ENCODE measurements at places on chromosomes 12 and 14.
A peak's percentile ranks its signal among the peaks of the same experiment; 100 is the strongest.

DNA sequence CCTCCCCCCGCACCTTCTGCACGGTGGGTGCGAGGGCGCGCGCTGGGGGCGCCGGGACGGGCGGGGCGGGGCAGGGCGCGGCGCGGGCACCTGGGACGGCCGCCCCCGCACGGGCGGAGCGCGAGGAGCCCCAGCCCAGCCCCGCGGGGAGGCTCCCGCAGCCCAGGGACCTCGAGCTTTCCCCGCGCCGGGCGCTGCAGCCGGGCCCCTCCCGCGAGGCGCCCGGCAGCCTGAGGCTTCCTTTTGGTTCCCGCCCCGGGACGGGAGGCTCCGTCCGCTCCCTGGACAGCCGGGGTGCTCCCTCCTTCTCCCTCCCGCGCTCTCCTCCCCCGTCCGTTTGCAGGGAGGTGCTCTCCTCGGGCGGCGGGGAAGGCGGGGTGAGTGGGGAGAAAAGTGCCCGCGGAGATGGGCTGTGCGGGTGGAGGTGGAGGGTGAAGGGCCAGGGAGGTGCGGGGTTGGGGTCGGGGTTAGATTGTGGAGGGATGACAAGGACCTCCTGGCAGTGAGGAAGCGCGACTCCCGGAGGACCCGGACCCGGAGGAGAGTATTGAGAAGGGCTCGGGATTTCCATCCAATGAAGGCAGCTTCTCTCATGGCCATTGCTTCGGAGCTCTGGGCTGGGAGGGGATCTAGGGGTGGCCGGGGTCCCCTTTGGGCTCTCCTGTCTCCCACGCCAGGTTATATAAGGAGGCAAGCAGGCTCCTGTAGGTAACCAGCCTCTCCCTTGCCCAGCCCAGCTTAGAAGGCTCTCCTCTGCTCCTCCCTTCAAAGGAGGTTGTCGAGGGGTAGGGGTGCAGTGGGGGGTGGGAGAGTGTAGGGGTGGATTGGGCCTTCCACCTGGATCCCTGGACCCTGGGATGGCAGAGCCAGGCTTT is 645 bp downstream of the JDP2 start:
- no peak for DNase-seq

DNA sequence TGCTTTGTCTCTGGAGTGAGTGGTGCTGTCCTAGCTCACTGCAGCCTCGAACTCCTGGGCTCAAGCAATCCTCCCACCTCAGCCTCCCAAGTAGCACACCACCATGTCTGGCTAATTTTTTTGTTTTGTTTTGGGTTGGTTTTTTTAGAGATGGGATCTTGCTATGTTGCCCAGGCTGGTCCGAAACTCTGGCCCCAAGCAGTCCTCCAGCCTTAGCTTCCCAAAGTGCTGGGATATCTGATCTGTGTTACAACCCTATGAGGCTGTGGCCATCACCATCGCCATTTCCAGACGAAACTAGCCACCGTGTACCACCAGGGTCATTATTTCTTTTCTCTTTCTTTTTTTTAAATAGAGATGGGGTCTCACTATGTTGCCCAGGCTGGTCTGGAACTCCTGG is 2.6 kb downstream of the IL31 start:
- no peak for DNase-seq

DNA sequence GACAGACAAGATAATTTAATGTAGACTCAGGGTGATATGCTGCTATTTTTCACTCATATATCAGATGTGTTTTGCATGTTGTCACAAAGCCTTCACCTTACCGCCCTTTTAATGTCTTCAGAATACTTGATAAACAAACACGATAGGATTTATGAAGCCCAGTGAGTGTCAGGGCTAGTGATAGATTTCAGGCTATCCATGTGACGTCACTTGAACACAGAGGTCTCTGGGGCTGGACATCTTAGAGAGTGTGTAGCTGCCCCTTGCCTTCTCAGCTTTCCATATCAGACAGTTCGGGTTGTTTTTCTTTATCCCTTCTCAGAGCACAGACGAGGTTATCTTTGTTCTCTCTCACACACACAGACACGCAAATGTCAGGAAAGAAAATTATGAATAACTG is 105.3 kb upstream of the GSC start:
- no peak for DNase-seq

DNA sequence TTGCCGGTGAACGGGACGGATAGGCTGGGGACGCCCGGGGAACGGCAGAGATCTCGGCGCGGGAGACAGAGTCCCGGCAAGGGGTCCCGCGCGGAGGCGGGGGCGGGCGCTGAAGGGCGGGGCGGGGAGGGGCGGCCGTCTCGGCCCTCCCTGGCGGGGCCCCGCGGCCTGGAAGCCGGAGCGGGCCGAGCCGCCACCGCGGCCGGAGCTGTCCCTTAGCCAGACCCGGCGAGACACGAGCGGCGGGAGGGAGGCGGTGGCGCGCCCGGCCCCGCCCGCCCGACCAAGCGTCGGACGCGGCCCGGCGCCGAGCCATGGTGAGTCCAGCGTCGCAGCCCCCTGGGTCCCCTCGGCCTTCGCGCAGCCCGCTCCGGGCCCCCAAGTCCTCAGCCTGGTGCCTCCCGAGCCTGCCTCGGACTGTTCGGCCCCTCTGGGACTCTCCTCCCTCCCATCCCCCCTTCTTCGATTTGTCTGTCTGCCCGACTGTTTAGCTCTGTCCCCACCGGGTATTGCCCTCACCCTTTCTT is at the start of gene ARHGEF40:
TSS of gene ARHGEF40 (plus strand) at position 222 of the 527 bp plus-strand sequence. CDS start at position 315, 93 bp downstream.
- DNase-seq: peak; percentile 10

- DNase-seq: peak; percentile 58
Observed at GRCh38 chr12:104285740-104286515, 17.6 kb upstream of the EID3 start.

GRCh38 chr14:69013943-69014782 is 35.1 kb upstream of the ACTN1 start:
- DNase-seq: peak; percentile 56

DNA sequence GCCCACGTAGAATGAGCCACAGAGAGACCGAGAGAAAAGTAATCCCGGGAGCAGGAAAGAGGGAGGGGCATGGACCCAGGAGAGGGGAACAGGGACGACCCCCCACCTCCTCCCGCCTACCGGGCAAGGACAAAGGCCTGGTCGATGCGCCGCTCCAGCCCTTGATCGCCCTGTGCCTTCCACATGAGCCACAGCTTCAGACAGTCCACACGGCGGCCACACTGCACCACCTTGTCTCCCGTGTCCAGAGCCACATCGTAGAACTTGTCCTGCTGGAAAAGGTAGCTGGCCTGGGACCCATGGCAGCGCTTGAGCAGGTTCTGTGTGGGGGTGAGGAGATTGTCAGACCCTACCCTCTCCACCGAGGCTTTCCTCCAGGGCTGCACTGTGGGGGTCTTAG is 20.5 kb upstream of the ZNF740 start:
- DNase-seq: no peak

DNA sequence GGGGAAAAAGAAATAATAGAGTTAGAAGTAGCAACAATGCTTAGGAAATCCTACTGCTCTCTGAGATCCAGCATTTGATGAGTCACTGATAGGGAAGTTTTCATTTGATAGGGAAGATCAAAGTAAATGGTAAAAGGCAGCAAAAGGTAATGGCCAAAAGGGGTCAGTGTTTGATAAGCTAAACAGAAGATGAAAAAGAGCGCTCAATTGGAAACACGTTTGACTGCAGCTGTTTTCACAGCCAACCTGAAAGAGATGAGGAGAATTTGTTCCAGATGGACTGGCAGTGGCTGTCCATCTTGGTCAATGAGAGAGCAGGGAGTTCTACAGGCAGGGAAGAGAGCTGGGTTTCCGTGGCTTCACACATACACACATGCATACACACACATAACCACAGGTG is 264.2 kb downstream of the TMEM132C start:
- no peak for DNase-seq

DNA sequence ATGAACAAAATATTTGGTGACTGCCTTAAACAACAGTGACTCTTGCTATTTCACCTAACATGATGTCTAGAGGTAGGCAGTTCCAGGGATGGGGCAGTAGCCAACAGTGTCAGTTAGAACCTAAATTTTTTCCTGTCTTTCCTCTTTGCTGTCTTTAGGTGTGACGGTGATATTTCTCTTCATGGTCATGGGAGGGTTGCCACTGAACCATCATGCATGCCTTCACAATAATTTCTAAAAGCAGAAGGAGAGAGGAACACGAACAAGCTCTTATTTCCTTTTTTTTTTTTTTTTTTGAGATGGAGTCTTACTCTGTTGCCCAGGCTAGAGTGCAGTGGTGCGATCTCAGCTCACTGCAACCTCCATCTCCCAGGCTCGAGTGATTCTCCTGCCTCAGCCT is 2.4 kb downstream of the CCDC63 start:
- DNase-seq: no peak

DNA sequence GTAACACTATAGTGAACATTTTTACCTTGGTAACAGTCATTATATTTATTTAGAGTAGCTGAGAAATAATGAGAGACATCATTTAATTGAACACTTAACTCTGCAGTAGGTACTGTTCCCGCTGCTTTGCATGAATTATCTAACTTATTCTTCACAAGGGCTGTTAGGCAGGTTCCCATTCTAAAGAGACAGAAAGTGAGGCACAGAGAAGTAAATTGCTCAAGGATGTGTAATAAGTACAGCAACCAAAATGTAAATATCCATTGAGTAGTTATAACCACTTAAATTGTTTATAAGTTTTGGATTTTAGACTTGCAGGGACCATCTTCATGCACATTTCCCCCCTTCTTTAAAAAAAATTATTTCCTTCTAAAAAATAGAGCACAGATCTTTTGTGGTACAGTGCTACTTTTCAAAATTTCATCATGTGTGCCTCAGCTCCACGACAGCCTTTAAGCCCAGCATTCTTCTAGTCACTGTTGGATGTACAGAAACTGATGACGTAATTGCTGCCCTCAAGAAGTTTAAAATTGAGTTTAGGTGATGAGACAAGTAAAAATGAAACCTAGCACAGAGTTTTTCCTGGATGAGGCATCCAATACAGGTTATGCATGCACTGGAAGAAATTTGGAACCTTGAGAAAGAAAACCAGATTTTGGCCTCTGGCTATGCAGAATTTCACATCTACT is 6.0 kb upstream of the MANSC4 start:
- peak; percentile 60 for DNase-seq

DNA sequence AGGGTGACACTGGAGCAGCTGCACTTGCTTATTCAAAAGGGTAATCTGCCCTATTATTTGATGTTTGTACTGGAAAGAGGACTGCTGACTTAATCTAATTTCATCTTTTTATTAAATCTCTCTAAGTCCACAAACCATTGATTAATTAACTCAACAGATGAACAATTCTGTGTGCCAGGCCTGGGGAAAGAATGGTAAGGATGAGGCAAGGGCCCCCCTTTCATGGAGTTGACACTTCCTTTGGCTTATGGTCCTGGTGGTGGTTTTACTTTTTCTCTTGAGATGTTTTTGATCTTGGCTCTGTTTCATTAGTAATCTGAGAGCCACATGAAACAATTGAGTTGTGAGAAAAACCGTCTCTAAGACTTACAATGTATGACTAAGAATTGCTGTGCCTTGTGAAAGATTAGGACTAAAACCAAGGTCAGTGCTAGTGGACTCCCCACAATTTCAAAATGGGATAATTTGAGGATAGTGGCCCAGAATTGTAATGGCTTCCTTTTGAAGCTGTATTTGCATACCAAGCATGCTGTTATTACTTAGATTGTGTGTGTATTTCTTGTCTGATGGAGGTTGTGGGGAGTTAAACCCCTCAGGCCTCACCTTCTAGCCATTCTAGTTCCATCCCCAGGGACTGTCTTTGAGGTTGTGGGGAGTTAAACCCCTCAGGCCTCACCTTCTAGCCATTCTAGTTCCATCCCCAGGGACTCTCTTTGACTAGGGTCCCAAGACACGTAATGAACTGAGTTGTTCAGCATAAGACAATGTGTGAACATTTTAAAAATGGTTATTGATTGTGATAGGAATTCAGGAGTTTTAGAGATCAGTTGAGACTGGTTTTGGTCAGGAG is 52.5 kb upstream of the EVL start:
- no peak for DNase-seq

DNA sequence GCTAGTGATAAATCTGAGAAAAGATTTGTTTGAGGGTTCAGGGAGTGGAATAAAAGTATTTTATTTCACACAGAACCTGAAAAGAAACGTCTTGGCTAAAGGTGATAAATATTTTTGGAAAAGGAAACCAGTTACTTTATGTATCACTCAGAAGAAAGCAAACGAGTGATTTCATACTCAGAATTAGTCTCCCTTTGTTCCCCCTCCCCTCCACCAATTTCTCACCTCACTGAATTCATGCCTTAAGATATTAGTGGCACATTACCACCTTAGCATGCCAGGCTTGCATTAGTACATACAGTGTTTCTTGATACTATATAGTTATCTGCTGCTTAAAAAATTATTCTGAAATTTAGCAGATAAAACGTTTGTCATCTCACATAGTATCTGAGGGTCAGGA is 28.2 kb downstream of the G2E3 start:
- DNase-seq: no peak

GRCh38 chr12:119432949-119433348 is 98.4 kb downstream of the CCDC60 start:
- DNase-seq: no peak

DNA sequence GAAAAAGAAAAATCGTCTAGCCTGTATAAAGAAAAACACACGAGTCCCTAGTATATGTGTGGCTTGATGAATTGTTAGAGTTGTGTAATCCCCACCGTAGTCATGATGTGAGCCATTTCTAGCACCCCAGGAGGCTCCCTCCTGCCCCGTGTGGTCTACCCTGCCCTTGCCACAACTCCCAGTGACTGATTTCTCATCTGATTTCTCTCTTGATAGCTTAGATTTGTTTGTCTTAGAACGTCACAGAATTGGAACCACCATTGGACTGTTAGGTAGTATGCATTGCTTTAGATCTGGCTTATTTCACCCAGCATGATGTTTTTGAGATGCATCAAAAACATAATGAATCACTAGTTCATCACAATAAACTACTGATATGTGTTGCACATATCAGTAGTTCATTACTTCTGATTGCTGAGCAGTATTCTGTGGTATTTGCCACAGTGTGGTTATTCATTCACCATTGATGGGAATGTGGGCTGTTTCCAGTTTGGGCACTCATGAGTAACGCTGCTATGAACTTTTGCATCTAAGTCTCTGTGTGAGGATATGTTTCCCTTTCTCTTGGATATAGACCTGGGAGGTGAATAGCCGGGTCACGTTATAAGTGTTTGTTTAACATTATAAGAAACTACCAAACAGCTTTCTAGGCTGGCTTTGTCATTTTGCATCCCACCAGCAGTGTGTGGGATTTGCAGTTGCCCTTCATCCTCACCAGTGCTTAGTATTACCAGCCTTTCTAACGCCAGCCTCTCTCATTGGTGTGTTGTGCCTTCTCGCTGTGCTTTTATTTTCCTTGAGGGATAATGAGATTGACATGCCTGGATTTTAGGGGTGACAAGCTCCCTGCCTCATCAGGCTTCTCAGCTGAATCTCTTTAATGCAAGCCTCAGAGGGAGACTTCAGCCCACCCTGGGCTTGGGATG is 31.9 kb upstream of the NCOR2 start:
- DNase-seq: no peak

- no peak for DNase-seq
Observed at GRCh38 chr12:101666052-101666728, 31.2 kb upstream of the CHPT1 start.

Data from dermis blood vessel endothelial cell (primary cell).